NCI-H1417 treated with DMSO at 0.1 percent for 48 hours (cell line): ENCODE measurements at places on chromosomes 4 and X.
A peak's percentile ranks its signal among the peaks of the same experiment; 100 is the strongest.

DNA sequence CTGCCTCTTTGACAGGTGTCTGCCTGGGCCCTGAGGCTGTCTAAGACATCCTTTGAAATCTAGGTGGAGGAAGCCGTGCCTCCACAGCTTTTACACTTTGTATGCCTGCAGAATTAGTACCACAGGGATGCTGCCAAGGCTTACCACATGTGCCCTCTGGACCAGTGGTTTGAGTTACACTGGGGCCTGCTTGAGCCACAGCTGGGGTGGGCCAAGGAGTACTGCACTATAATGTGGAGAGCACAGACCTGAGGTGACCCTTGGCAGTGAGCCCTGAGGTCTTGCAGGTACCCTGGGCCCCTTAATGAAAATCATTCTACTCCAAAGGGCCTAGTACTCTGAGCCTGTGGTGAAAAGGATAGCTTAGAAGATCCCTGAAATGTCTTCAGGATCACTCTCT is 27.2 kb upstream of the IRS4 start:
- no peak for DNase-seq

DNA sequence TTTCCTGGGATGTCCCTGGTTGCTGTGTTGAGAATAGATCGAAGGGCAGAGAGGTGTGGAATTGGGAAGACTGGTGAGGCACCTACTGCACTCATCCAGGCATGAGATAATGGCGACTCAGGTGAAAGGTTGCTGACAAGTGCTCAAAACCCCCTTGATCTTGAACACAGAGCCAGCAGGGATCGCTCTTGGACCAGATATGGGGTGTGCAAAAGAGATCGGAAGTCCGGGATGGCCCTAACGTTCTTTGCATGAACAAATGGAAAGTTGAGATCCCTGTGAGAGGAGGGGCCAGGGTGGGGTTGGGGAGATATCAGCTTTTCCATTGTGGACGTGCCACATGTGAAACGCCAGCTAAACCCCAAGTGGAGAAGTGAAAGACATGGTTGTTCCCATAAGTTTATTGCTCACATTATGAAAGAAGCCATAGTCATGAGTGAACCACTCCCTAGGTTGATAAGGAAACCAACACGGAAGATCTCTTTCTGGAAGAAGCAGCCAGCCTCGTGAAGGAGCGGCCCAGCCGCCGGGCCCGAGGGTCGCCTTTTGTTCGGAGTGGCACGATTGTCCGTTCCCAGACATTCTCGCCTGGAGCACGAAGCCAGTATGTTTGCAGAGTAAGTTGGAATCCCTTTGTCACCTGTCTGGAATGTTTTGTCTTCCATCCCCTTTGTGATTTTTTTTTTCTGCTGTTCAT is 22.6 kb upstream of the CLCN4 start:
- no peak for DNase-seq

GRCh38 chrX:105645667-105646357 is 176.5 kb upstream of the NRK start:
- no peak for DNase-seq

DNA sequence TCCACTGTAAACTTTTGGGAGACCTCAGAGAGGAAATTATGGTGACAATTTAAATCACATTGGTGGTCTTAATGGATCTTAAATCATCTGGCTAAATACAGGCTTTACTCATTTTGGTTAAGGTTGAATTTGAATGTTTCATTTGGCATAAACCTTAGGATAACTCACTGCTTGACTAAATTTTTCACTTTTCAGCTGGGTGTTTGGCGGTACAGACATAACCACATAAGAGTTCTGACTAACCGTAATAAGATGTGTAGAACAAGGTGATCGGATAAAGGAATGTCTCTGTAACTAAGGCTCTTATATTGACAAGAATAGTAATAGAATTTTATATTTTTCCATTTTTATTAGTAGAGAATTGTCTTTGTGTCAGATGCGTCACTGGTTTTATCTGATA is 281.0 kb downstream of the BMPR1B start:
- DNase-seq = no peak

DNA sequence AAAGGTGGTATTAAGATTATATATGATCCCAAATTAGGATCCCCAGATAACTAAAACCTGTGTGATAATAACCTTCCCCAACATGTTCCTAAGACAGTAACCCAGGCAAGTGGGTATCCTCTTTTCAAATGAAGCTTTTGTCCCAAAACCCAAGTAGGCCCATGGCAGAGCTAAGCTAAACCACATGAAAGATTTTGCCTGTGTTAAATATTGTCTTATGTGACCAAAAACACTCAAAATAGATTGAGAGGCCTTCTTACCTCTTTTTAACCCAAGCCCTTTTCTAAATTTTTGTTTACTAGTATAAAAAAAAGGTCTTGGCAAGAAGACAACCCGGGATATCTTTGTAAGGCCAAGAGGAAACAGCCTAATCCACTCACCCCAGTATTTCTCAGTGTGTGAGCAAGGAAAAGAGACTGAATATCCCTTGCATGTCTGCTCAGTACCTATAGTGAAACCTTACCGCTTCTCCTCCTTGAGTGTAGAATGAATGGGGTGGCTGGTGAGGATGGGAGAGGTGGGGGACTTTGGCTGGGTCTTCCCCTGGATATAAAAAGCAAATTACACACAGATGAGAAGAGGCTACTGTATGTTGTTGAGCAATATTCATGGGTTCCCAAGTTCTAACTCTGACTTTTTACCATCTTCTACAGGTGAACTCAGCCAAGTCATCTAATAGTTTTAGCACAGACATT is 188.8 kb upstream of the BMP3 start:
- DNase-seq = no peak

- DNase-seq = no peak
Observed at GRCh38 chrX:11792461-11793421, 34.7 kb downstream of the MSL3 start.

GRCh38 chrX:124954402-124954801 is 365.3 kb upstream of the TEX13C start:
- no peak for DNase-seq

DNA sequence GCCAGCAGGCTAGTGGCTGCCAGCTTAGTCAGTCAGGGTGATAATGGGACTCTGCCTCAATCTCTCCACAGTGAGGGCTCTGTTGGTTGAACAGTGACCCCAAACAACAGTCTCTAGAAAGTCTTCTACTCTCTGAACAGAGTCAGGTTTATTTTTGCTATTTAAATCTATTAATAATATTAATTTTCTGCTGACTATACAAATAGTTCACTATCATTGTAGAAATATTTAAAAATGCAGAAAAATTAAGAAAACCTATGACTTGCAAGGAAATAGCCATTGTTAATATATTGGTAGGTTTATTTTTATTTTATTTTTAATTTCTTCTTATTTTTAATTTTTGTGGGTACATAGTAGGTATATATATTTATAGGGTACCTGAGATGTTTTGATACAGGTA is 67.9 kb upstream of the AADAT start:
- no peak for DNase-seq

- no peak for DNase-seq
Observed at GRCh38 chr4:17142232-17142711, 243.8 kb upstream of the LDB2 start.

- DNase-seq = no peak
Observed at GRCh38 chr4:174524242-174524641, 2.0 kb upstream of the HPGD start.

DNA sequence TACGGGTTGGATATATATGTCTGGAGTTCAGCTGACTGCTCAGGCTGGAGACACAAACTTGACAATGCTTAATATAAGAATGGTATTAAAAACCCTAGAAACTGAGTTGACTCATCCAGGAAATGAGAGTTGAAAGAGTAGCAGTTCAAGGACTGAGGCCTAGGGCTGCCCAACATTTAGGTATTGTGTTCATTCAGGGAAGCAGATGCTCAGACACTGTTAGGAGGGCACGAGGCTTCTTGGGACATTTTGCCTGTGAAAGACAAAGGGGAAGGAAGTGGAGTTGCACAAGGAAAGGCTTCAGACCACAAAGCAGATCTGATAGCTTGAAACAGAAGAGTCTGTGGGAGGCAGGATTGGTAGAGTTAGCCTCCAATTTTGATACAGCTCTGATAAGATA is 52.0 kb upstream of the HS3ST1 start:
- no peak for DNase-seq

DNA sequence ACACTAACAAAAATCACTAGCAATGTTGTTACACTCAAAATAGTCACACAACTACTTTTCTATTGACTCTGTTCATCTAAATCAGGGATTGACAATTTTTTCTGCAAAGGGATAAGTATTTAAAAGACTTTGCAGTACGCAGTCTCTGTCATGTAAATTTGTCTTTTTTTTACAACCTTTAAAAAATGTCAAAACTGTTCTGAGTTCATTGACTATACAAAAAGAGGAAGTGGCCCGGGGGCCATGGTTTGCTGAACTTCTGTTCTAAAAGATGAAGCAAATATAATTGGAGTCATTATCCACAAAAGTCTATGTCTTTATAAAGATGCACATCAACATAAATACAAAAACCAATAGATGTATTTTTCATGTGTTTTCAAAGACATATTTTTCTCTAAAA is 1310.3 kb downstream of the RPA4 start:
- DNase-seq = no peak

- DNase-seq = no peak
Observed at GRCh38 chr4:40493160-40493559, 136.5 kb downstream of the RBM47 start.

DNA sequence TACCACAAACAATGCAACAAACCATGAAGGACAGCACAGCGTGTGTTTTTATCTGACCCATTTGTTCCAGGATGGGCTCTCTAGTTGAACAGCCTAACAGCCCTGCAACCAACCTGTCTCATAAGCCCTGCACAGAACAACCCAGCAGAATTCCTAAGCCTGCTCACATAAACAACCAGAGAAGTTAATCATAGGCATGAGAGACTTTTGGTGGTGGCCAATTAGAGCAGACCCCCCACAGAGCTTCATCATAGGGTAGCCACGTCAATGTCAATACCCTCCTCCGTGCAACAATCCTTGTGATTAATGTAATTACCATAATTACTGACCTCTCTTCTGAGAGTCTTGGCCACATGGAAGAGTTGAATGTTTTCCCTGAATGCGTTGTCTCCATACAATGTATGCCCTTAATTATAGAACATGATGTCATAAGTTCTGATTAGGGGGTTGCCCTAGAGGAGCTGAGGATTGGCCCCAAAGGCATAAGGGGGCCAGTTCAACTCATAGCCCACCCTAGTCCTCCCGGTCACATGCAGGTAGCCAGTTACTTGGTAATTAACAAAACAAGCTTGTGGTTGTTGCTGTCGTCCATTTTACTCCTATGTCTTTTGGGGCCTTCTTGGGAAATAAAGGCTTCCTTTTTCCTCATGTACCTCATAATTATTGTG is 92.7 kb downstream of the SYNPO2 start:
- peak; percentile 86 for DNase-seq

DNA sequence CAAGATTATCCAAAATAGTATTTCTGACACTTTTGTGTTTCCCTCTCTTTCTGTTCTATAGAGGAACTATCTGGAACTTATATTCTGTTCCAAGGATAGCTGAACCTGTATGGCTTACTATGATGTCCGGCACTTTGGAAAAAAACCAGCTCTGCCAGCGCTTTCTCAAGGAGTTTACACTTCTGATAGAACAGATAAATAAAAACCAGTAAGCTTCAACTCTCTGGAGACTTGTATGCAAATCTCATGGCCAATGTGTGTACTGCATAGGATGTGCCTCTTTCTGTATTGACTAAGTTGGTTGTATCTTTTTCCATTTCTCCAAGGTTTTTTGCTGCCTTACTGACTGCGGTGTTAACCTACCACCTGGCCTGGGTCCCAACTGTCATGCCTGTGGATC is 92.5 kb downstream of the FNIP2 start:
- DNase-seq = no peak

- DNase-seq = no peak
Observed at GRCh38 chr4:46993075-46994006, at the start of gene GABRA4. Gene GABRA4 (minus strand): TSS chr4:46993581. CDS start chr4:46993424, 157 bp downstream.

DNA sequence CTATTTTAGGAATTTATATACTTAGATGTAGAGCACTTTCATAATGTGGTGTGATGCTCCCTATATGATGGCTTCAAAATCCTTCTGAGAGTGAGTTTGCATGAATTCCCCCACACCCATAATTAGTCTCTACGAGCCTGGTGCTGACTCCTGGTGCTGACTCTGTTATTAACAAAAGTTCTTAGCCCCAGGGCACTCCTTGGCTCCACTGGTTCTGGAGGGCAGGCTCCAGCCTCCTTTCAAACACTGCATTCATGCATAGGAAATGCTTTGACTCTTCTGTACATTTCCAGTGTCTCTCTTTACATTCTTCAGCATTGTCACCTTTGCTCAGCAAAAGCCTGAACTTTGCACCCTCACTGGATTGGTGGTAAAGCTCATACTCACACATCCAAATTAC is 64.0 kb downstream of the LNX1 start:
- DNase-seq = no peak

- DNase-seq = no peak
Observed at GRCh38 chr4:95431678-95432077, 117.1 kb downstream of the UNC5C start.

DNA sequence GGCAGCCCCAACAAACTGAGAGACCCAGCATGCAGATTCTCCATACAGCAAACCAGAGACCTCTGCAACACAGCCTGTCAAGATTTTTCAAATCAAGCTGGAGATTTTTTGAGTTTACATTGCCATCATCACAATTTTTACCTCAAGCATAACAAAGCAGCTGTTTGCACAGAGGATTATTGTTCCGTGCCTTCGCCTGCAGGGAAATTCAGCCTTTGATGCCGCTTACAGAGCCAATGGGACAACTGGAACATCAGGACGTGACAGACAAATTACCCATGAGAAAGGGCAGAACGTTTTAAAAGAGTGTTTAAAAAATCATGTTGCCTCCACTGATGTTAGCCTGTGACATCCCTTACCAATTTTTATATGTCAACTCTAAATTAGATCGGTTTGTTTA is 363.7 kb downstream of the FBXW7 start:
- no peak for DNase-seq

DNA sequence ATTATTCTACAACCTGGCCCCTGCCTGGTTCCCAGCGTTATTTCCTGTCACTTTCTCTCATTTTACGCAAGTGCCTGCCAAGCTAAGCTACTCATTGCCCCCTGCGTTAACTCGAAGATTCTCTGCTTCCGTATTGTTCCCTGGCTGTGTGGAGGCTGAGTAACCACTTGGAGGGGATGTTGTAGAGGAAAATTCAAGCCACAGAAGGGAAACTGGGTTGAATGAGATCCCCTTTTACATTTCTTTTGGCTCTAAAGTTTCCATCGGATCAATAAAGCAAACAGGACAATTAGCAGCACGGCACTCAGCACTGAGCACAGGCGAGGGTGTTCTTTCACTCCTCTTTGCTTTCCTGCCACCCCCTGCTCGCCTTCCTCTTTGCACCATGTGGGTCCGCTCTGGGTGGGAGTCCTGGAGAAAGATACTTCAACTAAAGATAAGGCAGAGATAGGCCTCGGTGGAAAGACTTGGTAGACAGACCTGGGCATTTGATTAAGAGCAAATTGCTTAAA is 4.2 kb upstream of the TMSB4X start:
- no peak for DNase-seq

DNA sequence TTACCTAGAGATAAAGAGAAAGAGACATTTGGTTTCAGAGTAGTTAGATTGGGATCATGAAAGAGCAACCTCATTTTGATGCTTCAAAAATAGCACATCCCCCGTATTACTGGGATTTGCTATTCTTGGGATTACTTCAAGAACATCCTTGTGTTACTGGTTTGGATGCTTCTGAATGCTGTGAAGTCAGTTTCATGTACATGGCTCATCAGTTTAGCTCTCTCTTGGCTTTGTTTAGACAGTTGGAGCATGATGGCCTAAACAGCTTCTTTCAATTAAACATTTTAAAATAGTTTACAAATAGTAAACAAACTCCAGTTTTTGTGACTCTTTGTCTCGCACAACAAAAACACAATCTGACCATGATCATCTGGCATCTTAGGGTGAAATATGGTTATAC is 23.9 kb downstream of the HTT start:
- DNase-seq = no peak

- DNase-seq = no peak
Observed at GRCh38 chr4:43766648-43767047, 682.0 kb downstream of the KCTD8 start.
